Left colon (tissue), 2 donors: ENCODE measurements at places on chromosomes 3 and 15.

DNA sequence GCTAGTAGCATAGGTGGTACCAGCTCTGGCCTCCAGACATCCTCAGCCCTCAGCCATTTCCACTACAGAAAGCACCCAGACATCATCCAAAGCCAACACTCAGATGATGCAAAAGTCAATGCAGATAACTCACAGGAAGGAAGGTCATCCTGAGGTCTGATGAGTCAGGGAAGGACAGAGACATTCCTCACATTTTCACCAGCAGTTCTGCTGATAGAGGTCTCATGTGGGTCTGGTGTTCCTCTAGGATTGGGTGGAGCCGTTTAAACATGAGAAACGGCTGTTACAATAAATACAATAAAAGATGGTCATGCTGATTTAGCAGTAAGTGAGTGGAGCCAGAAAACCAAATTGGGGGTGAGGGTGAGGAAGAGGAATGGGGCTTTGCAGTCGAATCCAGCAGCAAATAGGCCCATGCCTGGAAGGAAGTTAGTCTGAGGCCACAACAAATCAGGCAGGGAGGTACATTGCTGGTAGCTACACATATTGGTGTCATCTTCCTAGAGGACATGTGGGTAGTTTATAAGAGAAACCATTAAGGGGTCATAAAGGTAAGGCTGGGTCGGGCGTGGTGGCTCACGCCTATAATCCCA is 33.3 kb upstream of the FLNB start:
- no peak for DNase-seq

- no peak for DNase-seq
Observed at GRCh38 chr3:183845090-183845489, 19.7 kb upstream of the MAP6D1 start.

- no peak for DNase-seq
Observed at GRCh38 chr3:7813365-7813764, 688.3 kb upstream of the LMCD1 start.

DNA sequence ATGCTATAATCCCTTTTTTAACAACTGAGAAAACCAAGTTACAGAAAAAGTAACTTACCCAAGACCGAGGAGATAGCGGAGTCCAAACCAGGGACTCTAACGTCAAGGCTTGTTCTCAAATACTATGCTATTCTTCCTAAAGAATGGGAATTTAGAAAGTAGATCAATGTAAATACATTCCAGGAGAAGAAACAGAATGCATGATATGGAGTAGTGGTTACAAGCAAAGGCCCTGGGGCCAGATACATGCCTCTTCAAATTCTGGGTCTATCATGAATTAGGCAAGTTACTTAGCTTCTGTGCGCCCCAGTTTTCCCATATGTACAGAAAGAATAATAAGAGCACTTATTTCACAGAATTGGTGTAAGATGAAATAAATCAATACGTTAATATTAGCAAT is 102.0 kb upstream of the CHMP2B start:
- DNase-seq: no peak

DNA sequence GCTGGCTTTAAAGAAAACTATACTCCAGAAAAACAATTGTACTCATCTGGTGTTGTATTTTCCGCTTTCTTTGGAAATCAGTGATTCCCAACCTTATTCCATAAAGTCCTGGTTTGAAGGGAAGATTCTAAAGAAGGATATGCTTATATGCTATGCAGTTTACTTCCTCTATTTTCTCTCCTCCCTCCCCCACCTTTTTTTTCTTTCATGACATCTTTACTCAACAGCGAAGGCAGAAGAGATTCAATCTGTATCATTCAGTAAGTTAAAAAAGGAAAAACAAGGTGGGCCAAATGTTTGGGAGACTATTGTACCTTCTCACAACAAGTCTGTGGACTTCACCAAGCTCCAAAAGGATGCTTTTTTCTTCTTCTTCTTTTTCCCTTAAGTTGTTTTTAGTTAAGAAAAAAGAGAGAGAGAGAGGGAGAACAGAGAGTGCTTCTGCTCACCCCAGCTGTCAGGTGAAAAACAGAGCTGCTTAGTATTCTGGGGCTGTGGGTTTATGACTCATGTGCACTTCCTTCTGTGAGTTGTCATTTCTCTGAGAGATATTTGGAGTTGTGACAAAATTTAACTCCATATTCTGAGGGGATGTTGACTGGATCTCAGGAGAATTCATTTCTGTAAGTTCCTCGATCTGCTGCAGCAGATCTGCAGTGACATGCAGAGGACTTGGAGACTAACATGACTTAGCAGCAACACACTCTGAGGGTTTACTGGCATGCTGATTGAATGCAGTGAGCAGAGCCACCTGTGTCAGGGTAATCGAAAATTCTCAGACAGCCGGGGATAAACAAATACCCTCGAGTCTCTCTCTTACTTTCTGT is 70.7 kb downstream of the SSR3 start:
- no peak for DNase-seq
